ENCODE measurements at places on chromosomes 3 and 15.

DNA sequence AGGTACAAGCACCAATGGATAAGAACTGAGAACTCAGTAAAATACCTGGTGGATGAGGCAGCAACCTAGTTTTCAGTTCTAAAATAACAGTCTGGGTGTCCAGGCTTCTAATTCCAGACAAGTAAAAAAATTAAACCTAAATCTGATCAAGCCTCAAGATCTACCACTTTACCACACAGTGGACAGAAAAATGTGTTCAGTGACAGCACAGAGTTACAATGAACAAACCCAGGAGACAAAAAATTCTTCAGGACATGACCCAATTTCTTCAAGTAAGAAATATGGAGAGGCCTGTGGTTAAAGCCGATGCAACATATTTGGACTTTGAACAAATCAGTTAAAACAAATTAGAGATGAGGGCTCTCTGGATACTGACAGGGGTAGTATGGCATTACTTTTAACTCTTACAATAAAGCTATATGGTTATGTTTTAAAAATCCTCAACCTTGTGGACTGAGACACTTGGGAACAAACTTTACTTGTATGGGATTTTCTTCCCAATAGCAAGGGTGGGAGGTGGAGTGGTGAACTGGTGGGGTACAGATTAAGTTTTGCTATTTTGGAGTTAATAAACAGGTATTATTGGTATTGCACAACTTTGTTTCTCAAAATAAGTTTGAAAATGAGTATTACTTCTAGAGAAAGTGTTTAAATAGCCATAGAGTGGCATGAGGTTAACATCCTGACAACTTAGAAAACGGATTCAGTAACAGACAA lies 14.2 kb downstream of the CCNL1 start:
- no peak for DNase-seq

DNA sequence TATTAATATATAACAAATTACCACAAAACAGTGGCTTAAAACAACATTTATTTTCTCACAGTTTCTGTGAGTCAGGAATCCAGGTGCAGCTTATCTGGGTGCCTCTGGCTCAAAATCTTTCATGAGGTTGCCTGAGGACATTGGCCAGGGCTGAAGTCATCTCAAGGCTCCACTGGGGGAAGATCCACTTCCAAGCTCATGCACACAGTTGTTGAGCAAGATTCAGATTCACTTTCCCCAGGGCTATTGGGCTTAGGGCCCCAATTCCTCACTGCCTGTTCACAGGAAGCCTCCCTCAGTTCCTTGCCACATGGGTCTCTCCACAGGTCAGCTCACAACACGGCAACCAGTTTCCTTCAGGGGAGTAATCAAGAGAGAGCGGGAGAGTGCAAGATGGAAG lies 35.0 kb downstream of the RFTN1 start:
- DNase-seq = no peak

DNA sequence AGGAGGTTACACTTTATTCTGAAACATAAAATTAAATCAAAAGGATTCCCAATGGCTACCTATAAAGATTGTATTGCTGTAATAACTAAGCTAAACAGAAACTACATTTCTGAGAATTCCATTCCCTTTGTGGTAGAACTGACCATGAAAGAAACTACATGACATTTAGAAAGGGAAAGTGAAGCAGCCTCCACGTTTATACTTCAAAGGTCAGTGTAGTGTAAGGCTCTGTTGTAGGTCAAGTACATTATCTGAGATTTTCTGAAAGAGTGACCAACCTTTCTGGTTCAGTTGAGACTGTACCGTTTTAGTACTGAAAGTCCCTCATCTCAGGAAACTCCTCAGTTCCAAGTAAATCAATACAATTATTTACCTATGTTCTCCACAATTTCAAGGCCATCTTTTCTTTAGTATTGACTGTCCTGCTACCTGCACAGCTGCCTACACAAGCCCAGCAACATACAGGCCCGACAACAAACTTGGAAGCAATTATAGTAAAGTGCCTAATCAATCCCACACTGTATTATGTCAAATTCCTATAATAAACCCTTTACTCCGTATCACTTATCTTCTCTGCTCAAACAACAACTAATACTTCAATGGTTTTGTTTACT lies 343.0 kb downstream of the PLOD2 start:
- no peak for DNase-seq

DNA sequence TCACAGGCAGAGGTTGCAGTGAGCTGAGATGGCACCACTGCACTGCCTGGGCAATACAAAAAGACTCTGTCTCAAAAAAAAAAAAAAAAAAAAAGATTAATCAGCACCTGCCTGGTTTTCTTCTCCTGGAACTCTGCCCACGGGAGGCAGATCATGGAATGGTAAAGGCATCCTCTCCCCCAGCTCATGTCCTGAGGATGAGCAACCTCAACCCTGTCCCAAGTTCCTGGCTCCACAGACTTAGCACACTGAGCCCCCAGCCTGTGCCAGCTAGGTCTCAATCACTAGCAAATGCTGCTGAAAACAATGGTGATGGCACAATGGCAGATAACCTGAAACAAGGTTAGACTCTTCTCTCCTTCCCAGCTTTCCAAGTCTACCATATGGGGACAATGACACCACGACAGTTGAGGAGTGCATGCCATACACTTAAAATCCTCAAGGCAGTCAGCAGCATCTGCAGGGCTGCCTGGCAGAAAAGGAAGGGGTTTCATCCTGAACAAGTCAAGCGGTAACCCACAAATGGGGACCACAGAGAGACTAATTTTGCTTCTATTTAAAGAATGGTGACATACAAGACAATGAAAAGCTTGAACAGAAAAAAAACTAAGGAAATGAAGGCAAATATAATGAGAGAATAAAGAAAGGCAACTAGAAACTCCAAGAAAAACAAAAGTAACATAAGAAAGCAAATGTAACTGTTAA lies 4.8 kb downstream of the CLN6 start:
- no peak for DNase-seq

- no peak for DNase-seq
Measured at GRCh38 chr3:64612082-64612860, 75.5 kb downstream of the ADAMTS9 start.

GRCh38 chr15:68429691-68430470 lies 2.1 kb downstream of the ITGA11 start:
- no peak for DNase-seq

GRCh38 chr3:66989241-66989640 lies 8.9 kb upstream of the KBTBD8 start:
- DNase-seq = no peak

DNA sequence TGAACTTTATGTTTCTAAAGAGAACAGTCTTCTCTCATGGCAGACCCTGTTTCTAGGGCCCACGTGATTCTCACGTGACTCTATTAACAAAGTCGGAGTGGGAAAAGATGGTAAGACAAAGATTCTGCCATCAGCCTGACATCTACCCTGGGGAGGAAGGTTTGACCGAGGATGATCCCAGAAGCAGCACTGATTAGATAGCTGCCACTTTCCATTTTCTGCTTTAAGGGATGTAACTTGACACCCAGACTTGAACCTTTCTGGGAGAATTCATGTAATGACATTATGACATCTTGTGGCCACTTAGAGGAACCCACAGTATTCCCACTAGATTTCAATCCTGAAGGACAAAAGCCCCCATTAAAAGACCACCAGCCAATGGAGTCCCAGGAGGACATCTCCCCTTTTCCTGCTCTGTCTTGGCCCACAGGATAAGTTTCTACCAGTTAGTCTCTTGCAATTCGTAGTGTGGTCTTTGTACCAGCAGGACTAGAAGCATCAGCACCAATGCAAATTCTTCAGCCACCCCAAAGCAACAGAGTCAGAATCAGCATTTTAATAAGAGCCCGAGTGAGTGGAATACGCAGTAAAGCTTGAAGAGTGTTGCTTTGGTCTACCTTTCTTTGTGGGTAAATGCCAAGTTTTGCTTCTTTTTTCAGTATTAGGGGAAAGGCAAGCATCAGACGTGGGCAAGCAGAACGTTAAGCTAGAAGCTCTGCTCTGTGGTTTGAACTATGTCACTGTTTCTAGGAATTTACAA lies 480.5 kb upstream of the PROK2 start:
- no peak for DNase-seq

GRCh38 chr15:27064080-27064479 lies 93.1 kb downstream of the GABRG3 start:
- no peak for DNase-seq

DNA sequence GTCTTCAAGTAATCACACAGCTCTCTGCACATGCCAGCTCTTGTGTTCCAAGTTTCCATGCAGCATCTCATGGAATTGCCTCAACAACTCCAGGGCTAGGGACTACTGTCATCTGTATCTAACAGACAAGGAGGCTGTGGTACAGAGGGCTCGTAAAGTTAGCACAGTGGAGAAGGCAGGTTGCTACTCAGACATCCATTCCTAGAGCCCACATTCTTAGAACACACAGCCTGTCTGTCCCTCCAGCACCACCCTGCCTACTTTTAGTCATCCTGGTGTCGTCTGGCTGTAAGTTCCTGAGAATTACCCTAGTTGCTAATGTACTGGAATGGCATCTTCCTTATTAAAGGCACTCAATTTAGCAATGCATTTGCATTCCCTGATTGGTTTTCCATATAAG lies 862.5 kb downstream of the FHIT start:
- DNase-seq = no peak

DNA sequence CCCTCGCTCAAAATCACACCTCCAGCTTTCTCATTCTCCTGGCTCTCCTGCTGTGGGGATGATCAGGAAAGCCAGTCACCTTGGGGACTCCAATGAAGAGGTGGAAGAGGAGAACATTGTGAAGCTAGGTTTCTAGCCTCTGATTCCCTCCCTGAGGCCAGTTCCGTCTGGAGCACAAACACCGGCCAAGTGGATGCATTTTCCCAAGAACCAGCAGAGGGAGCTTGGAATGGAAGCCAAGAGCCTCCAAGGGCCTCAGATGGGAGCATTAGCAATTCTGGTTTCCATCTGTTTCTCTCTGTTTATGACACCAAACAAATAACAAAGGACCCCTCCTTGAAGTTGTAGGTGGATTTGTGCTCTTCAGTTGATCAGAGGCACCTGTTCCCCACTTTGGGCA lies 40.6 kb upstream of the NMNAT3 start:
- peak; percentile 67 for DNase-seq

DNA sequence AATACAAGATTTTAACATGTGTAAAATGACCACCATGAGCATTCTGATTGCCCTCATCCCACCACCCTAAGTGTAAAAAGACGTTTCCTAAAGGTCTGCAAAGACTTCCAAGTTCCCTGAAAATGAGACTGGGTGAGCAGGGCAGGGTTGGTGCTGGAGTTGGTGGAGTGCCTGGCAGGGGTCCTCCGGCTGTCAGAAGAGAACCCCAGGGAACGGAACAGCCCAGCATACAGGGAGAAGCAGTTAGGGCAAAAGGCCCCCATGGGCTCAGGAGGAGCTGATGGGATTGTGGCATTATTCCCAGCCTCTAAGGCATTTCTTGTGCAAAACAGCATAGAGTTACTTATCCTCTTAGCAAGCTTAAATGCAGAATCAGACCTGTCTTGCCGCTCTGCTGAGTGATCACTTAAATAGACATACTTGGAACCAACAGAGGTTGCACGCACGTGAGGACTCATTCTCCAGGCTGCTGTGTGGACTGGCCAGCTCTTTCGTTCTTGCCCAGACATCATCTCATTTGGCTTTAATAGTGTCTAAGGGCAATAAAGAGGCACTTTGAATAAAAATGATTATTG lies 36.0 kb downstream of the XYLB start:
- DNase-seq = no peak

- no peak for DNase-seq
Measured at GRCh38 chr15:69652751-69653305, 200.2 kb downstream of the RPLP1 start.

GRCh38 chr3:127005864-127006500 lies 23.1 kb downstream of the PLXNA1 start:
- no peak for DNase-seq

GRCh38 chr15:48360841-48361240 lies 29.6 kb downstream of the DUT start:
- DNase-seq = no peak
